Immature natural killer cell (primary cell): ENCODE measurements at places on chromosomes 1 and 21. TPM values are rescaled to one million over a fixed set of nuclear protein-coding genes. Genes with fewer than 3 reads are reported as not detected.

The RNU1-2 gene
- not detected for polyA plus RNA-seq

The RGS8 gene
- not detected for polyA plus RNA-seq

- no peak for DNase-seq
These were observed 47.5 kb downstream of the SSX2IP start for GRCh38 chr1:84642774-84643173.

GRCh38 chr21:36478207-36478701, 1.7 kb downstream of the CLDN14 start:
- DNase-seq: no peak

DNA sequence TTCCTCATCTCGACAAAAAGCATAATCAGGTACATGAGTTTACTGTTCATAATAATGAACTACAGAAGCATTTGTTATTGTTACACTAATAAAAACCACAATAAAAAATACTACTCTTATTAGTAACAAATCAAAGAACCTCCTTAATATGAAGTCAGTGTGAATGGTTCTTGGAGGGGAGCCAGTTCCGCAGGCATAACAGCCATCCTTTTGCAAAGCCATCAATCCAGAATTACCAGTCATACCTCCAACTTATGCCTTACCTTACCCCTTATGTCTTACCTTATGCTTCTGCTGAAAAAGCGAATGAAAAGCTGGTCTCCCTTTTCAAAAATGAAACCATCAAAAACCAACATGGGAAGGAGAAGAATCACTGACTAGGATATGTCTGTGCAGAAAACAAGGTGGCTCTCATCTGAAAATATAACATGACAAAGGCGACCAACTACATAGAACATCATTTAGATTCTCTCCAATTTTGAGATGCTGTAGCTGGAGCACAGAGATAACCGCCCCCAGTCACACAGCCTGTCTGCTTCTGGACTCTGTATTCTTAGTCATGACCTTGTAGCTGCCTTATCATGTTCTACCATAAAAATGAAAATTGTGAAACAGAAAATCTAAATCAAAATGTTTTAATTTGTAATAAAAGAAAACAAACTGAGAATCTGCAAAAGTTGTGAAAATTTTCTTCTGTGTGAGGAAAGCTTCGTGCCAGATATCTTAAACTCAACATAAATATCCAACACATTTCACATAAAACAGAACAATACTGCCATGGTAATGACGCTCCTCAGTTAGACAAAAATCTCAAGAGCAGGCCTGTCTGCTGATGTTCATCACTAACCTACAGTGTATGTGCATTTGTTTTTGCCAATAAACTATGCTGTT, 438.2 kb downstream of the SMYD3 start:
- DNase-seq: no peak

DNA sequence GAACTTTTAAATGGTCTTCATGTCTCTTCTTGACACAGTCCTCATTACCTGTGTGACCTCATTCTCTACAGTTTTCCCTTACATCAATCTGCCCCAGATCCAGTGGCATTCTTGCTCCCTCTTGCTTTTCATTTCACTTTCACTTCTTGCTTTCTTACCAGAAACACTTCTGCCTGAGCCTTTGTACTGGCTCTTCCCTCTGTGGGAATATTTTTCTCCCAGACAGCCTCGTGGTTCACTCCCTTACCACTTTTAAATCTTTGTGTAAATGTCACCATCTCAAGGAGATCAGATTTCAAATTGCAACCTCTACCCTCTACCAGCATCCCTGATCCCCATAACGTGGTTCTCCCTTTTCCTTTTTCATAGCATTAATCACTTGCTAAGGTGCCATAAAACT, 73.2 kb downstream of the DISC1 start:
- no peak for DNase-seq
